HuH-7.5 (cell line): ENCODE measurements at places on chromosomes 1 and 21.

DNA sequence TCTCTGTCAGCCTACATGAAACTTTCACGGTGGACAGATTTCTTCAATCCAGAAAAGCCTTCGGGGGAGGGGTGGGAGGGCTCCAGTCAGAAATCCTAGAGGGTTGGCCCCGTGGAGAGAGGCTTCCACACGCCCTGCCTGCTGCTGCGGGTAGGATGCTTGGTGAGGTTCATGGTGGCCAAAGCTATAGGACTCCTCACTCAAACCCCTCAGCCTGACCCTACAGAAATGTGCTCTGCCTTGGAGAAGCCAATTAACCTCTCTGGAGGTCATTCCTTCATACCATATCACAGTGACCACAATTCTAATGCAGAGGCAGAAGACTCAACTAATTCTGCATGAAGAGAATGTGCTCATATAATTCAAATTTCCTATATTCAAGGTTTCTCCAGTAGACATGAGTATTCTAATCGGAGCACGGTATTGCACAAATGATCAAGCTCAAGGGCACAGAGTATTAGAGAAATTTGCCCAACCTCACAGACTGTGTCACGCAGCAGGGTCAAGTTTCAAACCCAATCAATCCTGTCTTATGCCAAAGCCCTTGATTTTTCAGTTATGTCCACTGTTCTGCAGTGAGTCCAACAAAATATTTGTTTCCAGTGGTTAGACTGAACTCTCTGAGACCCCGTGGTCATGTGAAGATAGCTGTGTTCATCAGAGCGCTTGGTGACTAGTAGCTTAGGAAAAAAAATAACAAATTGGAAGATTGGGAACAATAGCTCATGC lies 104.8 kb downstream of the TOMM20 start:
- DNase-seq: no peak

- no peak for DNase-seq
Observed at GRCh38 chr1:115501476-115501875, 140.3 kb upstream of the VANGL1 start.

GRCh38 chr21:22352088-22352487 lies 1353.9 kb downstream of the NCAM2 start:
- no peak for DNase-seq

GRCh38 chr1:201404055-201404454 lies 4.9 kb upstream of the LAD1 start:
- no peak for DNase-seq

GRCh38 chr1:33753087-33753856 lies 110.6 kb upstream of the HMGB4 start:
- DNase-seq: no peak

DNA sequence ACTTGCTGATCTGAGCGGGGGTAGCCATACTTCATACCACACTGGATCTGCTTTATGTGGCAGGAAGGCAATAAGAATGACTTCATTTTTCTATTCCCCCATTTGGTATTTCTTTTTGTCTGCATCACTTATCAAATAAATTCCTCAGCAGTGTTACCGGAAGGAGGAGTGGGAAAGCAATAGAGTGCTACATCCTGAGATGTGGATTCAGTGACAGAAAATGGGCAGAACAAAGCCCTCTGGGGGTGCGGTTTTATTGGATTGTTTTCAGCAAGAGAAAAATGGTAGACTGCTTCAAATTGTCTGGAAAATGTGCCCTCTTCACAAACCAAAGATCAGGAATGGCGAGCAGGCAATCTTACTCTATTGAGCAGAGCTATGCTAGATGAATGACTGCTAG lies 751.9 kb upstream of the NEGR1 start:
- DNase-seq: no peak

GRCh38 chr1:159988006-159988405 lies 34.0 kb upstream of the SLAMF9 start:
- DNase-seq: no peak

DNA sequence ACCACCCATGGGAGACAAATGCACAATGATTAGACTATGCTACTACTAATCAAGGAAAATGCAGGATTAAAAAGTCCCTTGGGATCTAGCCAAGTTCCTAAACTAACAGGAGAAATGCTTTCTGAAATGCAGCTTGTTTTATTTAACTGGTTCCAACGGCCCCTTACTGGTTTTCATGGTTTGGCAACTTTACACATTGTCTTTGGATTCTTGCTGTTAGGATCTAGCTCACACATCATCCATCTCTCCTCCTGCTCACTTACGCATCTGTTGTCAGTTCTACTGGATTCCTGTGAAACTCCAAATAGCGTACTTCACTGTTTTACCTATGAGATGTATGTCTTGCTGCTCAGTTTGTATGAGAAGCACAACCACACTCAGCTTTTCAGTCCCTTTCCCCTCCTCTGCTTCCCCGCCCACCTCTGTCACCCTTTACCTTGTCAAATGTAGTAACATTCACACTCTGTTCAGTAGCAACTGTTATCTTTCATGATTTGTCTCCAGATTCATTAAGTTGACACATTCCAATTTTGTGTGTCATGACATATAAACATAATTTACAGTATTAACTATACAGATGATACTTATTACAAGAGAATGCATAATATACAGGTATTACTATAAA lies 130.1 kb downstream of the SIM2 start:
- DNase-seq: no peak

GRCh38 chr1:174815474-174815908 lies 184.3 kb upstream of the CACYBP start:
- no peak for DNase-seq

GRCh38 chr1:10687782-10688408 lies 108.6 kb downstream of the CASZ1 start:
- DNase-seq: no peak

DNA sequence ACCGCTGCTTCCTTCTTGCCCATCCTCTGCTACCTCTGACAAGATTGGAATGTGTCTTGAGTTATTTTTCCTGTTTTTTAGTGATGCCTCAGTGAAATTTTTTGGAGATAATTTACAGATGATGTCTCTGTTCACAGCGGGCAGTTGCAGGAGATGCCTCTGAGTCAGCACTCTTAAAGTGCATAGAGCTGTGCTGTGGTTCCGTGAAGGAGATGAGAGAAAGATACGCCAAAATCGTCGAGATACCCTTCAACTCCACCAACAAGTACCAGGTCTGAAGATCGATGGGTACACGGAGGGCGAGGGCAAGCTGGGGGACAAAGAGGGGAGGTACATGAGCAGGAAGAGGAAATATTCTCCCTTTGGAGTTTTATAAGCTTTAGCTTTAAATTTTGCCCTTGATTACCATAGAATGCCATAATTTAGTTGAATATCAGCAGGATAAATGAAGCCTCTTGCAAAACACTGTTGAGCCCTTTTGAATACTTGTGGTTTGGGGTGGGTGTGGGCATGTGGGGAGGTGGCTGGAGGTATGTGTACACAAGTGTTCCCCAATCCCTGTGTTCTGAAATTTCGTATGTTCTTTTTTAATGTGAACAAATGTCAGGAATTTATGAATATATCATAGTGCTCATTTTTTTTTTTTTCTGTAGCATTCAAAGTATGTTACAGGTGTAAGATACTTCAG lies 19.8 kb downstream of the ATP1A1 start:
- no peak for DNase-seq

- no peak for DNase-seq
Observed at GRCh38 chr1:245264226-245264625, 109.4 kb downstream of the KIF26B start.

DNA sequence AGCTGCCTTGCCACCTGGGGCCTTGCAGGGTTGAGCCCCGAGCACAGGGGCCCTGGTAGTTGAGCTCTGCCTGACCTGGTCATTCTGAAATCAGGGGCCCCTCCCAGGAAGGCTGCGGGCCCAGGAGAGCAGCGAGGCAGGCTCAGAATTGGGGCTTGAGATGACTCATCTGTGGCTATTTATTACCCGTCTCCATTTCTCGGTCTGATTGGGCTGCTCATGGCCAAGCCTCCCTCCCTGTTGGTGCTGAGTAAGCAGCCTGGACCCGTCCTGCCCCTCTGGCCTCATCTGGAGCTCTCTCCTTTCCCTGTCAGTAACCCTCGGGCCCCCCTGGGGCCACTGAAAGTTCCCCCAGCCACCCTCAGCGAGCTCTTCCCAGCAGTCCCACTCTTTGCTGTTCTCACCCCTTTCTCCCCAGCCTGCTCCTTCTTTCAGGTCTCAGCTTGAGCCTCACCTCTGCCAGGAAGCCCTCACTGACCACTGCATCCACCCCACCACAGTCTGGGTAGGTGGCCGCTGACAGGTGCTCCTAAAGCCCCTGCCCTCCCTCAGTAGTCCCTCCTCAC lies 11.0 kb upstream of the TNFRSF8 start:
- no peak for DNase-seq
